ENCODE measurements at places on chromosomes 12 and 14.
A peak's percentile ranks its signal among the peaks of the same experiment; 100 is the strongest.

DNA sequence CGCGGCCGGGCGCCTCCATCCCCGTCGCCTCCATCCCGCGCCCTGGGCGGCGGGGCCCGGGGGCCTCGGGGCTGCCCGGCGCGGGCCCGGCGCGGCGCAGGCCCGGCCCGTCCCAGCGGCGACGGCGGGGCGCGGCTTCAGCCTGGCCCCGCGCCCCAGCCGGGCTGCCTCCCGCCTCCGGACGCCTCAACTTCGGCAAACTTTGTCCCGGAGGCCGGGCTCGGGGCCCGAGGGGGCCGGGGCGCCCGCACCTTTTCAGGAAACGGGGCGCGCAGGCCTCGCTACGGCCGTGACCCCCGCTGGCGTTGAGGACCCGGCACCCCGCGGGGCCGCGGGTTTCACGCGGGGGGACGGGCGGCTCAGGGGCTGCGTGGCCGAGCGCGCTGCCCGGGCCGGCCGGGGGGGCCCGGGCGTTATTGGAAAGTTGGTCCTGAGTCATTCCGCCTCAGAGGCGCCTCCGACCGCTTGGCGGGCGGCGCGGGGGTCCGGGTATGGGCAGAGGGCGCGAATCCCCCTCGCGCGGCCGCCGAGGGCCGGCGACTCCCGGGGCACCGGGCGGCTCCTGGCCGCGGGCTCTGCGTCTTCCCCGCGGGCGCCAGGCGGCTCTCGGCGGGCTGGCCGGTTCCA is 575 bp downstream of the TRAF3 start:
- DNase-seq: peak; percentile 17

DNA sequence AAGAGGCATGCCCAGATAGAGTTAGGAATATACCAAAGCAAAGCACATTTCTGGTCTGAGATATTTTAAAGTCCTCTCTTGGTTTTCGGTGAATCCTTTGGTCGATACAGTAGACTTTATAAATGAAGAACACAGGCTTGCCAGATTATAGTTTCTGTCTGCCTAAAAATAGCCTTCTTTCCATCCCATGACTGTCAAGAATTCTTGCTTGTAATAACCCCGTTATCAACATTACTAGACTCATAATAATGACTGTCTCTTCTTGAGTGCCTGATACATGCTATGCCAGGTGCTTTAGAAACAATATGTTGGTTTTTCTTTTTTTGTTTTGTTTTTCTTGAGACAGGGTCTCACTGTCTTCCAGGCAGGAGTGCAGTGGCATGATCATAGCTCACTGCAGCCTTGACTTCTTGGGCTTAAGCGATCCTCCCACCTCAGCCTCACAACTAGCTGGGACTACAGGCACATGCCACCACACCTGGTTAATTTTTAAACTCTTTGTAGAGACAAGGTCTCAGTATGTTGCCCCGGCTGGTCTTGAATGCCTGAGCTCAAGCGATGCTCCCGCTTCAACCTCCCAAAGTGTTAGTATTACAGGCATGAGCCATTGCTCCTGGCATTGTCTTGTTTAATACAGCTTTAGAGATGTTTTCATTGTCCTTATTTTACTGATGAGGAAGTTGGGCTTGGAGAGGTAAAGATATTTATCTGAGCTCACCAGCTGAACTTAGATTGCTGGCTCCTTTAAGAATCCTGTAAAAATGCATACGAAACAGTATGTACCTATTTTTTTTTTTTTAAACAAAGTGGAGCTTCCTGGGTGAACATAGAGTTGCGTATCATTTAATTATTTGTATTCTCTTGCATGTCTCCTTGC is 30.4 kb downstream of the CHST11 start:
- no peak for DNase-seq

GRCh38 chr14:59254911-59255545 is 66.6 kb downstream of the DAAM1 start:
- no peak for DNase-seq

DNA sequence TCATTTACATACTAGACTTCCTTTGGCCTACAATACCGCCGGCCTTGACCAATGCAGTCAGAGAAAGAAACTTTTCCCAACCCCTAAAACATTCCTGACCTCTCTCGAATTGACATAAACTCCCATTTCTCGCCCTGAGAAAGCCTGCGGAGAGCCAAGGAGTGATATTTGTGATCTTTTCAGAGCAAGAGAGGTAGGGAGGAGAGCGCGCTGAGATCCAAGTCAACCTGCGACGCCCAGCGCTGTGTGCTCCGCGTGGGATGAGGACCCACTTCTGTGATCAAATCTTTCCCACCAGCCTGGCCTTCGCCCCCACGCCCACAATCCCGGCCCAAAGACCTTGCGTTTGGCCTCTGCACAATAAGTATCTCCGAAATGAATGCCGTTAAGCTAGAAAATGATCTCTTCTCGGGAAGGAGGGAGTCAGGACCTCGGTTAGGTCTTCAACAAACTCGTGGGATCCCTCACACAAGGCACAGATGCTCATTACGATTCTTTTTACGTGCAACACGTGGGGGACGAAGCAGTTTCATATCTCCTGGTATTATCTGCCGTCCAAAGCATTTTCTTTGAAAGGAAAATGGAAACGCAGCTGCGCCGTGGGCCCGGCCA is 6.3 kb upstream of the NPAS3 start:
- no peak for DNase-seq

DNA sequence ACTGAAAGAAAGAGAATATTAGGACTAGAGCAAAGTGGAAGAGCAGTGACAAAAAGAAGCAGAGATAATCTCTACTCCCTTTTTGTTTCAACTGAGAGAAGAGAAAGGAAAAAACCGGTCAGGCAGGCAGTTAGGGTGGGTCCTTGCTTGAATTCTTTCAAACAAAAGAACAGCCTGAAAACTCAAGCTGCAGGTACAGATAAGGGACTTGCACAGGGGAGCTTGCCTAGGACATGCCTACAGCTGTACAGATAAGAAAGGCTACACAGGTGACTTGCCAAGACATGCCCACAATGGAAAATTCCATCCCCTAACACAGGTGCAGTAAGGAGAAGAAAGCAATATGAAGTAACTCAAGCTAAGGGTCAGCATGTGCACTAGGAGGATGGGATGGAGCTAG is 532.2 kb upstream of the MIS18BP1 start:
- no peak for DNase-seq

GRCh38 chr14:65035049-65035448 is 48.4 kb downstream of the FNTB start:
- DNase-seq: peak; percentile 49

DNA sequence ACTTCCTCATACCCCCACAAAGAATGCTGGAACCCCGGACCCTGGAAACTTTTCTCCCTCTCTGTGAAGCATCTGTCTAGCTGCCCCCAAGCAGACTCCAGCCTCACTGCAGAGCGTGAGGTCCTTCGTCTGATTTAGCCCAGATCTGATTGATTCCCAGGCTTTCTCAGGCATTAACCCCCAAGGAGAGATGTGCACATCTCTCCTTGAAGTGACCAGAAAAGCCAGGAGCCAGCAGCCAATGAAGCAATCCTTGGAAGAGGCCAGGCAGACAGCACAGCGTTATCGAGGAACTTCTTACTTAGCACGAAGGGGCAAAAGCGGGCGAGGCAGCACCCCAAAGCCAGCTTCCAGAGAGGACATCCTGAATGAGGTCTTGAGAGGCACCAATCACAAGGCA is 100.7 kb downstream of the ZFP36L1 start:
- no peak for DNase-seq

DNA sequence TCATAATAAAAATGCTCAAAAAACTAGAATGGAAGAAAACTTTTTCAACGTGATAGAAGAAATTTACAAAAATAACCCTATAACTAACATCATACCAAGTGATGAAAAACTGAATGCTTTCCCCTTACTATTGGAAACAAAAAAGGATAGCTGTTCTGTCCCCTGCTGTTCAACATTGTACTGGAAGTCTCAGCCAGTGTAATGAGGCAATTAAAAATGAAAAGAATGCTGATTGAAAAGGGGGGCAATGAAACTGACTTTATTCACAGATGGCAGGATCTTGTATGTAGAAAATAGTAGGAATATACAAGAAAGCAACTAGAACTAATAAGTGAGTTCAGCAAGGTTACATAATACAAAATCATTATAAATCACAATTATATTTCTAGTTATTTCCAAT is 337.9 kb upstream of the KITLG start:
- DNase-seq: no peak

DNA sequence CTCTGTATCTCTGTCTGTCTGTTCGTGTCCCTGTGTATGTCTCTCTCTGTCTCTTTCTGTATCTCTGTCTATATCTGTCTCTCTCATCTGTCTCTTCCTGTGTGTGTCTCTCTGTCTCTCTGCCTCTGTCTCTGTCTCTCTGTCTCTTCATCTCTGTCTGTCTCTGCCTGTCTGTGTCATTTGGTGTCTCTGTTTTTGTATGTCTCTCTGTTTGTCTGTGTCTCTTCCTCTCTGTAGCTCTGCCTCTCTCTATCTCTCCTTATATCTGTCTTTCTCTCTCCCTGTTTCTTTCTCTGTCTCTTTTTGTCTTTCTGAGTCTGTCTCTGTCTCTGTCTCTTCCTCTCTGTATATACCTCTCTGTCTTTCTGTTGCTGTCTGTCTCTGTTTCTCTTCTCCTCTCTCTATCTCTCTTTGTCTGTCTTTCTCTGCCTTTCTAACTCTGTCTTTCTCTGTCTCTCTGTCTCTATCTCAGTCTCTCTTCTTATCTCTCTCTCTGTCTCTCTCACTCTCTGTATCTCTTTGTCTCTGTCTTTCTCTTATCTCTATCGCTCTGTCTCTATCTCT is 50.2 kb downstream of the TMEM121 start:
- DNase-seq: no peak

DNA sequence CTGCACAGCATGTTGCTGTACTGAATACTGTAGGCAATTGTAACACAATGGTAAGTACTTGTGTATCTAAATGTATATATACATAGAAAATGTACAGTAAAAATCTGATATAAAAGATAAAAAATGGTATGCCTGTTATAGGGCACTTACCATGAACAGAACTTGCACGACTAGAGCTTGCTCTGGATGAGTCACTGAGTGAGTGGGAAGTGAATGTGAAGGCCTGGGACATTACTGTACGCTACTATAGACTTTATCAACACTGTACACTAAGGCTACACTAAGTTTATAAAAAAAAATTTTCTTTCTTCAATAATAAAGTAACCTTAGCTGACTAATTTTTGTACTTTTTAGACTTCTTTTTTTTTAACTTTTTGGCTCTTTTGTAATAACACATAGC is 24.2 kb upstream of the NEDD1 start:
- no peak for DNase-seq

GRCh38 chr12:109797905-109798669 is 35.1 kb downstream of the TRPV4 start:
- no peak for DNase-seq

DNA sequence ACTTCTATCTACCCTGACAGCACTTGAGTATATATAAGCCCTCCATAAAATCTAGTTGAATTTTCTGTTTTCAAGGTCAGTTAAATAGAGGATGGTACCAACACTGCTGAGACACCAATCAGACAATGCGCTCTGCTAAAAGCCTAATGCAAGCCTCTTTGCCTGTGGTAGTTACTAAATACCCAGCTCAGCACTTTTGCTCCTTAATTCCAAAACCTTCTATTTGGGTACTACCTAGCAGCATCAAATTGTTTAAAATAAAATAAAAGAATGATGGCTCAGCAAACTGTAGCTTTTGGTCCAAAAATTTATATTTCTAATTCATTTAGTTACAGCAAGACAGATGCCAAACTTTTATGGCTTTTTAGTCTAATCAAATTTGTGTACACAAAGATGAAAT is 107.9 kb downstream of the IPO8 start:
- no peak for DNase-seq

DNA sequence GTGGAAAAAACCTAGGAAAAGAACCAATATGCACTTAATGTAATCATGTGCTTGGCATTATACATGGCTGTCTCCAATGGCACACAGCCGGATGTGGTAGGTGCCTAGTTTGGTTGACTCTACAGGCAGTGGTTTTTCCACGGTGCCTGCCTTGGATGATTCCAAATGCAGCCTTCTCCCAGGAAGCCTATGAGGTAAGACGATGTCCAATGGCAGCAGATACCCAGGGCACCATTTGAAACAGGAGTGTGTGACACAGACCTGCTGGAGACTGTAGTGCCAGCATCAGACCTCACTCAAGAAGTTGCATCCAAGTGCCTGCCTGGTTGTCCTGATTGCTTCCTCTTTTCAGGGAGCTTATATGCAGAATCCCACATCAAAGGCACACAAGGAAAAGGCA is 88.0 kb upstream of the VASH1 start:
- no peak for DNase-seq

DNA sequence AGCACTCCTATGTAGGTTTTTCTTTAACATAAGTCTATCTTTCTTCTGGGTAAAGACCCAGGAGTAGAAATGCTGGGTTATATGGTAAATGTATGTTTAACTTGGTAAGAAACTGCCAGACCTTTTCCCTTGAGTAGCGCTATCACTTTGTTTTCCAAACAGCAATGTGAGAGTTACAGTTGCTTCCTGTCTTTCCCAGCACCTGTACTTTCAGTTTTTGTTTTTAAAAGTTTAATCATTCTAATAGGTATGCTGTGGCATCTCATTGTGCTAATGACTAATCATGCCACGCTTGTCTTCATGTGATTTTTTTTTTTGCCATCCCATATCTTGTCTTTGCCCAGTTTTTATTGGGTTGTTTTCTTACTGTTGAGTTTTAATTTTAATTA is 28.1 kb downstream of the GIT2 start:
- DNase-seq: no peak

GRCh38 chr14:95712398-95712797 is 1.5 kb downstream of the TCL1A start:
- DNase-seq: no peak

- no peak for DNase-seq
These were observed 10.0 kb downstream of the PGF start for GRCh38 chr14:74945261-74945851.

GRCh38 chr12:29738365-29738764 is 45.4 kb downstream of the TMTC1 start:
- no peak for DNase-seq

DNA sequence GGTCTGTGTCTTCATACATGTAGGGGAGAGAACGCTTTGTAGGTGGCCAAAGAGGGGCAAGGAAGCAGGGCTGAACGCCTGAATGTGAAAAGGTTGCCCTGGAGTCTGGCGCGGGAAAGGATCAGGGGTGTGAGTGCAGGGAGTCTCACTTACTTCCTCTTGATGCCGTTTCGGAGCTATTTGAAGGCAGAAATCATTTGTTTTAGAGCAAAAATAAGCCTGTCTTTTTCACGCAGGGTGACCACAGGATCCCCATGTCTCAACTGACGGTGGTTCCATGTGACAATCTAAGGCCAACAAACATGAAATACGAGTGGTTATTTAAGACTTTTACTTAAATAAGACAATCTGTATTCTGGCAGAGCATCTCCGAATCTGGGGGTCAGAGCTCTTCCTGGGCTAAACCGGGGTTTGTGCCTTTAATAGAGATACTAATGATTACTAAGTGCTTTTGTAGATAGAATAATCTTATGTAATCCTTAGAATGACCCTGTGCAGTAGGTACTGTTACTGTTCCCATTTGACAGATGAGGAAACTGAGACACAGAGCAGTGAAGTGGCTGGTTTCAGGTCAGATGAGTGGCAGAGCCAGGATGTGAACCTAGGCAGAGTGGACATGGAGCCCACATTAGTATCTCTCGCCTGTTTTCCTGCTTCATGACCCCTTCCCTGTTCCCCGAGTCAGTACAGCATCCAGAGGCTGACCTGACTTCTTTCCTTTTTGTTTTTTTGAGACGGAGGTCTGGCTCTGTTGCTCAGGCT is 1.9 kb downstream of the BRI3BP start:
- no peak for DNase-seq

GRCh38 chr12:1918081-1918883 is at the start of gene CACNA2D4:
Gene CACNA2D4 (minus strand): TSS chr12:1918652. CDS start chr12:1918473, 179 bp downstream.
- no peak for DNase-seq
